Renal cortical epithelial cell (primary cell): ENCODE measurements at places on chromosomes 1 and 21. TPM values are rescaled to one million over a fixed set of nuclear protein-coding genes. Genes with fewer than 3 reads are reported as not detected.

DNA sequence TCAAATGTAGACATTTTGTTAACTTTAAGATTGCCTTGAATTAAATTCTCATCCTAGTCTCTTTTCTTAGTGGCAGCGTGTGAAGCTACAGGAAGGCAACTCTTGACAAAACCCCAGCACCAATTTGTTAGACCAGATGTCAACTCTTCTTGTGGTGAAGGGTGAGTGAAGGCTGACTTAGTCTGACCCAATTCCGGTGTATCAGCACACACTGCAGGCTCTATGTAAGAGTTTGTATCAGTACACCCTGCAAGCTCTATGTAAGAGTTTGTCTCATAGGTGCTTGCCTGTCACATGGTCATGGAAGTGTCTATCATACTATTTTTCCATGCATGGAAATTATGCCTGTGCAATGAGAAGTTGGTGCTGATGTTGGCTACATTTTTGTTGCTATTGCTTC lies 16.8 kb downstream of the CR2 start:
- DNase-seq = no peak

GRCh38 chr21:28336314-28336713 lies 656.4 kb downstream of the LTN1 start:
- DNase-seq = peak; percentile 87

DNA sequence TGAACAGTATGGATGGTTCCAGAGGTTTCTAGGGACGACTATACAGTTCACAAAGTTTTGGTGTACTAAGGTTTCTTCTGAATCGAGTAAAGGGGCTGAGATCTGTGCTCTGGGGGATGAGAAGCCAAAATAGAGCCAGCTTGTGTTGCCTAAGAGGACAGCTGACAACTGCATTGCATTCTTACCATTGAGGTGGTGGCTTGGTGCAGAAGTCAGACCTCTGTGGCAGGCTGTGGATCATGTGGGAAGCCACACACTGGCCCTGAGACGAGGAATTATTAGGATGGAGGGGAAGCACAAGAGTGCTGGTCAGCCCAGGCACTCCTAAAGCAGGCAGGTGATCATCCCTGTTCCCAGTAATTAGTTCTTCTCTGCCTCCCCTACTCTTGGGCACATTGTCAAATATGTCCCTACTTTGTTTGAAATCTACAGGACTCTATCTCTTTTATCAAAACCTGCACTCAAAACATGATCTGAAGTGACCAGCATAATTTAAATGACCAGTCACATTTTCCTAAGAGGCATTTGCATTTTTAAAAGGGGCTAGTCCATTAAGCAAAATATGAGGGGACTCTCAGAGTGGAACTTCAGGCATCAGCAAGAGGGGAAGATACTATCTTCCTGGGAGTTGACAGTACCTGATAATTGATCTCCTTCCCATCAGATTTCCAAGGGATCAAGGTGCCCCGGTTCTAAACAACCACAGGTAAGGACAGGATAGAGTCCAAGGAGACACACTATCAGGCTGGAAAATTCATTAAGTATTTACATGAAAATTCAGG lies at the start of gene FCRLB:
Gene FCRLB (plus strand): TSS at position 589 of the 782 bp plus-strand sequence. CDS start 1,129 bp downstream, outside the sequence.
- no peak for DNase-seq

- DNase-seq = peak; percentile 78
Observed at GRCh38 chr1:230824919-230825721, 43.2 kb downstream of the C1orf198 start.

Gene SLC25A34
- total RNA-seq = 0.50 TPM in 1 of 2 replicates, not detected in the other

GRCh38 chr1:33180911-33181890 lies 642 bp downstream of the TRIM62 start:
- DNase-seq = peak; percentile 64

GRCh38 chr1:44227211-44227610 lies 13.9 kb downstream of the DMAP1 start:
- DNase-seq = no peak

DNA sequence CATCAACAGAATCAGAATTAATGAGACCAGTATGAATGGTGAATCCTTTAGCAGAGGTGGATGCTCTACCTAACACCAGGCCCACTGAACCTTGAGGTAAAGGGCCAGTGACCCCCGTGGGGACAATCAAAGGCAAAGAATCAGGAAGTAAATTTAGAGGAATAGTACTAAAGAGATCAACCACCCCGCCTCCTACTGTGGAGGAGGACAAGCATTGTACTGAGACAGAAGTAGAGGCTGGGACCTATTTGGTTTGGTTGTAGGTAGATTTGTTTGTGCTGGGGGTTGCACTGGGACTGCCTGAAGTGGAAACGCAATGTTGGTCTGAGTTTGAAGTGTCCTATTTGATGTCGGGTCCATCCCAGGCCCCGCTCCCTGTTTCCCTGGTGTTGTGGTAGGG lies 9.5 kb downstream of the CD48 start:
- DNase-seq = no peak

DNA sequence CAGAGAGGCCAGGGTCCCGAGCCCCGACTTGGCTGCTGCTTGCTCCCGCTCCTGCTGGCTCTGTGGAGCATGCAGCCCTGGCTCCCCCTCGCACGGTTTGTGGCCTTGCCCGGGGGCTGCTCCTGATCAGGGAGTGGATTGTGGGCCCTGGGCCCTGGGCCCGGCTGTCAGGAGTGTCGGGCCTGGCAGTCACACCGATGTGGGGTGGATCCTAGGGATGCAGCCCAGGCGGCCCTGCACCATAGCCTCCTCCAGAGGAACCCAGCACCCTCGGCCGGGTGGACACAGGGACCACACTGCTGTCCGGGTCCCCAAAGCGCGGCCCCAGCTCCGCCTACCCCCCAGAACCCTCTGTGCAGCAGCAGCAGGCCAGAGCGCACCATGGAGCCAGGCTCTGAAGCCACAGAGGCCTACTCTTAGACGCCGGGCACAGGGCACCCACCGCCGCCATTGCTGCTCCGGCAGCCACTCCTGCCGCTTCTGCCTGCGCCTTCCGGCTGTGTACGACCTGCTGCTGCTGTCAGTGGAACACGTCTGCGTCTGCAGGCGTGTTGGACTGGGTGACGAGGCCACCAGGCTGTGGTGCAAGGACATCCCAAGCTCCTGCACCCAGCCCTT lies 9.4 kb downstream of the SLX9 start:
- DNase-seq = no peak

- DNase-seq = no peak
Observed at GRCh38 chr1:157085421-157085820, 14.2 kb downstream of the ETV3L start.

GRCh38 chr1:59332983-59333382 lies 36.1 kb downstream of the FGGY start:
- DNase-seq = peak; percentile 77

GRCh38 chr21:38067086-38067739 lies 151.0 kb upstream of the KCNJ6 start:
- no peak for DNase-seq

DNA sequence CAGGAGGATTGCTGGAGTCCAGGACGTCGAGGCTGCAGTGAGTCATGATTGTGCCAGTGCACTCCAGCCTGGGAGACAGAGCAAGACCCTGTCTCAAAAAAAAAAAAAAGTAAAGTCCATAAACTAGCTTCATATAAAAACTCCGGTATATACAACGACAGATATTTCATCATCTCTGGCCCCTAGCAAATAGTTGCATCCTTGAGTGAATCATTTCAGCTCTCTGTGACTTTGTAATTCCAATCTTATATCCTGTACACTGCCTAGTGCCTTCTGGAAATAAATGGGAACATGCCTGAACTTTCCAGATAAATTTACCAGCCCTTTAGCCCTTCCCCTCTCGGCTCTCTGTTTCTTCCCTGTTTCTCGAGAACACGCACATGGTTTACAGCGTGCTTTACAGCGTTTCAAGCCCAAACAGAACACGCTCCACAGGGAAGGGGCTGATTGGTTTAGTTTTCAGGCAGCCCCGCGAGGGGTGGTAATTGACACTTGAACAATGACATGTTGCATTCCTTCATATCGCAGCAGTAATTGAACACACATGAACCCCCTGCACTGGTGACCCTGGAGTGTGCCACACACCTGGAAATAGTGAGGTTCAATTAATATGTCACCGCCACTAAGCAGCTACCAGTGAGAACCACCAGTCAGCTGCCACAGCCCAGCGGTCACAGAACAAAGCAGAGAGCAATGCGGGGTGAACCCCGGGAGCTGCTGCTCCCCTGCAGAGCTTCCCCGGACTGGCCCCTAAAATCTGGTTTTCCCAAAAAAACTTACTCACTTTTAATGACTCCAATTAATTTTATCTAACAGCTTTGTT lies 35.7 kb upstream of the SIM2 start:
- DNase-seq = peak; percentile 22

GRCh38 chr1:198651650-198652400 lies 13.0 kb downstream of the PTPRC start:
- DNase-seq = no peak

Gene IL12RB2
- total RNA-seq = 0.10 and 1.7 TPM in 2 replicates

DNA sequence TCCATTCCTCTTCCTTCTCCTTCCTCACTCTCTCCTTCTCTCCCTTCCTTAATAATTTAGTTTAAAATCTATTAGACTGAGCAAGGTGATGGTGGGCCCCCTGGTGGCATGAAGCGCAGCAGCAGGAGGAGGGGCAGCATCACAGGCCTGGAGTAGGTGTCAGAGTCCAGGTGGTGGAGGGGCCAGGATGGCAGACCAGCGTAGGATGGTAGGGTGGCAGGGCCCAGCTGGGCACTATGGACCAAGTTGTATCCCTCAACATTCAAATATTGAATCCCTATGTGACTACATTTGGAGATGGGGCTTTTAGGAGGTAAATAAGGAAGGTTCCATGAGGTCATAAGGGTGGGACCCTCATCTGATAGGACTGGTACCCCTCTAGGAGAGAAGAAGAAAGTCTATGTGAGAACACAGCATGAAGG lies 61.0 kb downstream of the WDR4 start:
- peak; percentile 43 for DNase-seq

Gene RAP1GAP
- total RNA-seq = 0.87 and 23.5 TPM in 2 replicates

Gene NID1
- 1.1 and 3.8 TPM in 2 replicates for total RNA-seq

DNA sequence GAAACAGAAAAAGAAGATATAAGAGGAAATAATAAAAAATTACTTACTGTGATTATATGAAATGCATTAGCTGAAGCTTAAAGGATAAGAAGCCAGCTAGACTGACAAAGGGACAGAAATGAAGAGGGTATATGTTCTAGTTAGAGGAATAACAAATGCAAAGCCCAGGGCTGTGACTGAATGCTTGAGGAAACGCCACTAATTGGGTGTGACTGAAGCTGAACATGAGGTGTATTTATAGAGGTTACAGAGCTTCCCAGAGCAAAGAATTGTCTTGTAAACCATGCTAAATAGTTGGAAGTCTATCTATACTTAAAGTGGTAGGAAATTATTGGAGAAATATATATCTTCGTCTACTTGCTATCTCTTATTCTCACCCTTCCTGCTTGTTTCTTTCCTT lies 77.7 kb upstream of the PLPPR5 start:
- no peak for DNase-seq

Gene F11R
- 145 and 248 TPM in 2 replicates for total RNA-seq

DNA sequence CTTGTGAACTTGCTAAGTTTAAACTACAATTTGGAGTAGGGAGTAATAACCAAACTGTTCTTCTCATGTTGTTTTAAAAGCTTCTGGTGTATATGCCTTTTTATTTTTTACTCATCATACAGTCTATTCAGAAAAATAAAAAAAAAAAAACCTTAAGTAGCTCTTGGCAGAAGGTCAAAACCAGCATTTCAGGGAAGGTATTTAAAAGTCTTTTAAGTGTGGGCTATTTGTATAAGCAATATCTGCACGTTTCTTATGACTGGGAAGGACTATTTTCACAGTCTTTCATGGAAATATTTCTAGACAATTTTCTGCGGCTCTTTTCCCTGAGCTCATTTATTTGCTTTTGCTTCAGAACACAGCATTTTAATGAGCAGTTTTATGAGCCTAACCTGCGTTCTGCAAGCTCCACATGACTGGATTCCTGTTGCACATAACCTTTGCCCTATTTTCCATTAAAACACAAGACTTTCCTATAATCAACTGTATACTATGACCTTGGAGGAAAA lies 60.9 kb upstream of the C1orf105 start:
- peak; percentile 93 for DNase-seq

- DNase-seq = no peak
Observed at GRCh38 chr21:37266515-37267221, 466 bp downstream of the VPS26C start.

DNA sequence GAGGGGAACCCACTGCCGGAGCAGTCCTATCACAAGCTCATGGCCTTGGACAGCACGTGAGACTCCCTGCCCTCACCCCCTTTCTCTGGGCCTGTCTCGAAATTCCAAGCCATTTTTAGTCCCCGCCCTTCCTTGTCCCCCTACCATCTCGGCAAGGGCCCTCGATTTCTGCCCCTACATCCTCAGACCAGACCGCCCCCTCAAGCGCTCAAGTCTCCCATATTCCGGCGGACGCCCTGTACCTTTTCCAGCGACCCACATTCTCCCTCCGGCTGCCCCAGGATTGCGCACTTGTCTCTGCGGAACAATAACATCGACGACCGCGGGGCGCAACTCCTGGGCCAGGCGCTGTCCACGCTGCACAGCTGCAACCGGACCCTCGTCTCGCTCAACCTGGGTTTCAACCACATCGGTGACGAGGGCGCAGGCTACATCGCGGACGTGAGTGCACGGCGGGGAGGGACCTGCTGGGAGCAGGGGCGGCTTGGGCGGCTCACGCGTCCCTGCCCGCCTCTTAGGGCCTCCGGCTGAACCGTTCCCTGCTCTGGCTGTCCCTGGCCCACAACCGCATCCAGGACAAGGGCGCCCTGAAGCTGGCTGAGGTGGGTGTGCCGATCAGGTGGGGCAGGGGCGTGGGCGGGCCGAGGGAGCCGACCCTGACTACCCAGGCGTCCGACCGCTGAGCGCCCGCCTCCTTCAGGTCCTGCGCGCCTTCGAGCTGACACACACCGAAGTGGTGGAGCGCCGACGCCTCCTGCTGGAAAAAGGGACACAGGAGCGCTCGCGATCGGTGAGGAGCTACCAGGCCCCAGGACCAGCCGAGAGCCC lies 7.0 kb downstream of the LRRC71 start:
- peak; percentile 36 for DNase-seq

DNA sequence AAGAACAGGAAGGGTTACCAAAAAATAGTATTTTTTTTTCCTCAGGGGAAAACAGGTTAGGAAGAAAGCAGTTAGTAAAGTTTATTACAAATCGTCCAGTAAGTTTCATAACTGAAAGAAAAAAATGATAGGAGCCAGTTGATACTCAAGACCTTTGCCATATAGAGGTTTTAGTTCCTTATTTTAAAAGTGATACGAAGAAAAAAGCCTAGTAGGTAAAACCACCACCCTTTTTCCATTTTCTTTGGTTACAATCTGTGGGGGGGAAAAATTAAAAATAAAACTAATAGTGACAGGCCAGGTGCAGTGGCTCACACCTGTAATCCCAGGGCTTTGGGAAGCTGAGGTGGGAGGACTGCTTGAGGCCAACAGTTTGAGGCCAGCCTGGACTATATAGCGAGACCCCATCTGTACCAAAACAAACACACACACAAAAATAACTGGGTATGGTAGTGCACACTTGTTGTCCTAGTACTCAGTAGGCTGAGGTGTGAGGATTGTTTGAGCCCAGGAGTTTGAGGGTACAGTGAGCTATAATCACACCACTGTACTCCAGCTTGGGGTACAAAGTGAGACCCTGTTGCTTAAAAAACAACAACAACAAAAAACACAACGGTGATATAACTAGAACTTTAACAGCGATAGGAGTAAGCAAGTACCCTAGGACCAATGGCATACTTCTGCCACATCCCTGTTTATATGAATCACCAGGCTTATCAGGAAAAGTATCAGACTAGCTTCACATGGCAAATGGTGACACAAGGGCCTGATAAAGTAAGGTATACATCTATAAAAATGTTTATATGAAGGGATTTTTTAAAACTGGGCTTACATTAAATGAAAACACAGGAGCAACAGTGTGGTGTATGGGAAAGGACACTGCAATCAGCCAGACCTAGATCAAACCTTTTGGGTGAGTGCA lies 5.4 kb downstream of the TMEM59 start:
- DNase-seq = no peak
